ENCODE measurements at places on chromosomes 12 and 14. TPM values are rescaled to one million over a fixed set of nuclear protein-coding genes. Genes with fewer than 3 reads are reported as not detected.

Gene OTX2
- not detected for total RNA-seq

Gene CDK17
- total RNA-seq = 31.7 TPM

Gene SLC38A4
- total RNA-seq = not detected

Gene NAV3
- total RNA-seq = not detected

Gene TAS2R46
- total RNA-seq = 0.48 TPM

Gene CISTR
- total RNA-seq = not detected

Gene MFAP5
- total RNA-seq = not detected

Gene ACOT6
- not detected for total RNA-seq

Gene CPNE6
- not detected for total RNA-seq

Gene ENO2
- total RNA-seq = 140 TPM

Gene AMN
- total RNA-seq = 0.72 TPM

Gene MYH6
- not detected for total RNA-seq

- DNase-seq = no peak
Measured at GRCh38 chr12:99212275-99212674, 435.3 kb upstream of the GARIN6 start.

DNA sequence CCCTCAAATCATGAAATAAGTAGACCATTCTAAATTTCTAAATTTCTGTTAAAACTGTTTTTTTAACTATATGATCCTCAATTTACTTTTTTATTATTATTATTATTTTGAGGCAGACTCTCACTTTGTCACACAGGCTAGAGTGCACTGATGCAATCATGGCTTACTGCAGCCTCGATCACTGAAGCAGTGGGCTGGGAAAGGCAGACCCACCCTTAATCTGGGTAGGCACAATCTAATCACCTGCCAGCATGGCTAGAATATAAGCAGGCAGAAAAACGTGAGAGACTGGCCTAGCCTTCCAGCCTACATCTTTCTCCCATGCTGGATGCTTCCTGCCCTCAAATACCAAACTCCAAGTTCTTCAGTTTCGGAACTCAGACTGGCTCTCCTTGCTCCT lies 2.3 kb downstream of the ERO1A start:
- no peak for DNase-seq

DNA sequence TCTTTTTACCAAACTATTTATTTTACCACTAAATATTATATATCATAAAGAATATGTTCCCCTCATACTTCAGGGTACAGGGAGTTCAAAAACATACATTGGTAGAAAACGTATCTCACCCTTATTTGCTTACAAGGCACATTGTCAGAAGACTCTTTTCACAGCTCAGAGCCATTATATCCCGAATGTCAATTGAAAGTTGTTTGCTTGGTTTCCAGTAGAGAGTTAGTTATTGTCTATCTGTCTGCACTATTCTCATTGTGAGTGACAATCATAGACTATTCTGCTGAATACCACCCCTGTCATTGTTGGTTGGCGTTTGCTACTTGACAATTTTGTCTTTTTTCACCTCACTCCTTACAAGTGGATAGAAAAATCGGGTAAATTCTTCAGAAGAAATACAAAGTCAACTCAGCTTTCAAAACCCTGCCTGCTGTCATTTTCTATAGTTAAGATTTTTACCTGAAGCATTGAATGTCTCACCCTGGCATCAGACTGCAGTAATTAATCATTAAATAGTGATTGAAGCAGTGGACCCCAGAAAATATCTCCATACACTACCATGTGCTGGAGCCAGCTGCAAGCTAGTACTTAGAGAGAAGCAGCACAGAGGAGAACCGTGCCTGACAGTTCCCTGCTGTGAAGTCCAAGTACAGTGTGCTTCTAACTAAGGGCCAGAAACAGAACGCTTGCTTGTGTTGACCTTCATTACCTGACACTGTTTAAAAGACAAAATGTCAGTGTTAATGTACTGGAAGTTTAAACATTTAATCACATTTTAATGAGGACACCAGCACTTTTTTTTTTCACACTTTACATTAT lies 510.6 kb downstream of the RERGL start:
- DNase-seq = no peak

- DNase-seq = no peak
Measured at GRCh38 chr12:48686615-48687334, 4.7 kb upstream of the KANSL2 start.

DNA sequence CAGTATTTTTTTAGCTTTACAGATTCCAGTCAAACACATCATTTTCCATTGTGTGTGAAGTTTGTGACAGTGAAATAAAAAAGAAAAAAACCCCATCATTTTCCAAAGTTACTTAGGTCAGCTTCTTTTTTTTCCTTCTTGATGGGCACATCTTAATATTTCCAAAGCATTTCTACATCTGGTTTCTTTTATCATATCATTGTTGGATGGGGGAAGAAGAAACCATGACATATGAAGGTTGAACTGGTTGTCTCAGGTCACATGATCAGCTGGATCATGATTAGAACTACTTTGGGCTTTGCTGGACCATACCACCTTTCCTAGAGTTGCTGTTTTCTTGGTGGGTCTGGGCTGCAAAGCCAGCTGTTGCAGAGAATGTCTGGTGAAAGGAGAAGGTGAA lies 59.8 kb downstream of the FOS start:
- no peak for DNase-seq

DNA sequence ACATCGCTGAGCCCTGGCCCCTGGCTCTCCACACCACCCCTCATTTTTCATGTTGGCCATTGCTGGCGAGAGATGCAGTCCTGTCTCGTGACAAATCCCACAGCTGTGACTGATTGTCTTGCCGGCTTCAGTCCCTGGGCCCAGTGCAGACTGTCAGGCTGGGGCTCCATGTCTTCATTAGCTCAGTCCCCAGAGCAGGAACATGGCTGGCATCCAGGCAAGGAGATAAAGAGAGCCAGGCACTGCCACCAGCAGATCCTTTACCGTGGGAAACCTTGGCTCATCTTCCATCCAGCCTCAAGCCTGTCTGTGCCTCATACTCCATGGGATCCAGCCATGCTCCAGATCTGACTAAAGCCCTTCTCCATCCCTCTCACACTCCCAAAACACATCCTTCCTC lies 284.7 kb upstream of the FKBP4 start:
- DNase-seq = no peak

DNA sequence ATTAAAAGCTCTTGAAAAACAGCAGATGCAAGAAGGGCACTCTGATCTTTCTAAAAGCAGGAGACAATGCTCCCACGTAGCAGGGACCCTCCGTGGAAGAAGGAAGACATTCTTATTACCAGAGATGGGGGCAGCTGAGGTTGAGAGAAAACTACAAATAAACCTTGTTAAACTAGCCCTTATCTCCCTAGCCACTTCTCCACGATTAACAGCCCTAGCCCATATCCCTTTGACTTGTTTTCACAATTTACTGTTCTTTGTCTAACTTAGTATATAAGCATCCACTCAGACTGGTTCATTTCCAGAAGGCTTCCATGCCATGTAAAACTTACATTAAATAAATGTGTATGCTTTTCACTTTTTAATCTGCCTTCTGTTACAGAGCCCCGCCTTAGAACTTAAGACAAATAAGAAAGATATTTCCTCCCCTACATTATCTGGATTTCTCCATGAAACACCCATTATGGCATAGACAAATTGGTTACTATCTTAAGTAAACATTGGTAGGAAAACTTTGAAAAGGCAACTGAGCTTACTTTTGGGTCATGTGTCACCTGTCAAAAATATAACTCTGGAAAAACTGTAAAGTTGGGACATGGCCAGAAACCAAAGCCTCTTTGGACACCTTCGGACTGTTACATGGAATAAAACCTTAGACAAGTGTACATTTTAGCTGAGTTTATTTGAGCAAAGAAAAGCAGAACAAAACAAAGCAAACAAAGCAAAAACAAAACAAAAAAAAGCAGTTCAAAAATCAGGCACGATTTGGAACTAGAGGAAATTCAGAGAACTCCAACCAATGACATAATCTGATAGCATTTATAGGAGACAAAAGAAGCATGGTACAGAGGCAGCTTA lies 4.9 kb upstream of the RNASE1 start:
- DNase-seq = no peak

GRCh38 chr14:103185051-103186029 lies 62.1 kb downstream of the TNFAIP2 start:
- no peak for DNase-seq

DNA sequence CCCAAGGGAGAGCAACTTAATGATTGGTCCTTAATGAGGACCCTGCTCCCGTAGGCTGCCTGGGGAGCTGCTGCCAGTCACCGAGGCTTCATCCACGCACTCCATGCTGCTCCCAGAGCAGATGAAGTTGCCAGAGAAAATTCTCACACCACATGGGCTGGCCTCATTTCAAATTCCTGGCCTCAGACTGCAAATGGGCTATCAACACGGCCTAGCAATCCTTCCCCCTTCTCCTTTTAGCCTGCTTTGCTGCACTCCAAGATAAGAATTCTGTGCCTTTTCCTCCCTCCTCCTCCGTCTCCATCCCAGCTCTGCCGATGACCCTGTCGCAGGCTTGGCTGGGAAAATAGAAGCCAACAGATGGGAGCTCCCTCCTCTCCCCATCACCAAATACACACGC lies 10.8 kb upstream of the DGLUCY start:
- no peak for DNase-seq

DNA sequence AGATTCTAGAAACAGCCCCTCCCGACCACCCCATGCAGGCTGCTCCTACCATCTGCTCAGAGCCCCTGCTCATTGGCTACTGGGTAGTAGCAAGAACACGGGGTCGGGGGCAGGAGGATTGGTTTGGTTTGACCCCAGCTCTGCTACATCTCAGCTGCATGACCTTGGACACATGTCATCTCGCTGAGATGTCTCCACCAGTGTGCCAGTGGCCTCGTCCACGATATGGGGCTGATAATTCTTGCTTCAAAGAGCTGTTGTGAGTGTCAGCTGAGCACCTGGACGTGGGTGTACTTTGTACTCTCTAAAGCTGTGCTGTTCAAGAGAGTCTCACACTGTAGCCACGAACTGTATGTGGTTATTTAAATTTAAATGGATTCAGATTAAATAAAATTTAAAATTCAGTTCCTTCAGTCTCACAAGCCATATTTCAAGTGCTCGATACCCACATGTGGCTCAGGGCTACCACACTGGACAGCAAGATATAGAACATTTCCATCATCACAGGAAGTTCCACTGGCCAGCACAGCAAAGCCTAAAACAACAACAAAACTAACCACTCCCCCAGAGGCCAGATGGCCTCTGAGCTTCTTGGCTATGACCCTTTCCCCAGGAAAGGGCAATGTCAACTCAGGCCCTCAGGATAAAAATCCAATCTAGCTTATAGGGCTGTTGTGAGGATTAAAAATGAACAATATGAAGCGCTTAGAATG lies 18.6 kb downstream of the LTBP2 start:
- no peak for DNase-seq

- DNase-seq = no peak
Measured at GRCh38 chr14:36973806-36974442, 198.5 kb downstream of the SLC25A21 start.

DNA sequence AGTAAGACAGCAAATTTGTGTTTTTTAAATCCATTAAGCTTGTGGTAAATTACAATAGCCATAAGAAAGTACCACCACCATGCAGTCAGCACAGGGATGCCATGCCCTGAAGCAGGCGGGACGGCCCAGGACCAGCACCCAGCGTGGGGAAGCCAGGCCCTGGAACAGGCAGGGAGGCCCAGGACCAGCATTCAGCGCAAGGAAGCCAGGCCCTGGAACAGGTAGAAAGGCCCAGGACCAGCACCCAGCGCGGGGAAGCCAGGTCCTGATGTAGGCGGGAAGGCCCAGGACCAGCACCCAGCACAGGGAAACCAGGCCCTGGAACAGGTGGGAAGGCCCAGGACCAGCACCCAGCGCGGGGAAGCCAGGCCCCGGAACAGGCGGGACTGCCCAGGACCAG lies 13.2 kb downstream of the CHFR start:
- no peak for DNase-seq

DNA sequence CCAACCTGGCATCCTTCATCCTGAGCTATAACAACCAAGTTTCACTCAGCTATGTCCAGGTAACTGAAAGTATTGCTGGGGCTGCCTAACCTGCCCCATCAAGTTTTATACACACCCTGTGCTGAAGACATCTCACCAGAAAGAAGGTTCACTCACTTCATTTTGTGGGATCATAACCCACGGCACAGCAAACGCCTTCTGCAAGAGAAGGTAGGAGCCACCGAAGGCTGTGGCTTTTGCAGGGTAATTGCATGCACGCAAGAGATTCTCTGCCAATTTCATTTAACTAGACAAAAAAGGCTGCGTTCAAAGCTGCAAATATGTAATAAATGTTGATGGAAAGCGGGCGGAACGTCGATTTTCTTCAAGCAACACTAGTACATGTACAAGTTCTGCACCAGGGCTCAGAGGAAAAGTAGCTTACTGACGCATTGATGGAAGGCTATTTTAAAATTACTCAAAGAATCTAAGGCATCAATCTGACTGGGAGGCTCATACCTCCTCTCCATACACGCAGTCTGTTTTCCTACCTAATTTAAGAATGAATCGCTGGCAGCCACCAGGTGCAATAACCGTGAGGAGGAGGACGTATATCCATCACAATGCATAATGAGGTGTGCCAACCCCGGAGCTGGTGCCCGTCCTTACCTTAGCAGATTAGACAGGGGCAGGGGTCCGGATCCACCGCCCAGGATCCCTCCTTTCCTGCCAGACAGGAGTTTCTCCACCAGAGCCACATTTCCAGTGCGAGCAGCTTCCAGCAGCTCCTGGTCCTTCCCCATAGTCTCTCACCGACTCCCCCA lies 1.1 kb downstream of the ANKS1B start:
- no peak for DNase-seq

DNA sequence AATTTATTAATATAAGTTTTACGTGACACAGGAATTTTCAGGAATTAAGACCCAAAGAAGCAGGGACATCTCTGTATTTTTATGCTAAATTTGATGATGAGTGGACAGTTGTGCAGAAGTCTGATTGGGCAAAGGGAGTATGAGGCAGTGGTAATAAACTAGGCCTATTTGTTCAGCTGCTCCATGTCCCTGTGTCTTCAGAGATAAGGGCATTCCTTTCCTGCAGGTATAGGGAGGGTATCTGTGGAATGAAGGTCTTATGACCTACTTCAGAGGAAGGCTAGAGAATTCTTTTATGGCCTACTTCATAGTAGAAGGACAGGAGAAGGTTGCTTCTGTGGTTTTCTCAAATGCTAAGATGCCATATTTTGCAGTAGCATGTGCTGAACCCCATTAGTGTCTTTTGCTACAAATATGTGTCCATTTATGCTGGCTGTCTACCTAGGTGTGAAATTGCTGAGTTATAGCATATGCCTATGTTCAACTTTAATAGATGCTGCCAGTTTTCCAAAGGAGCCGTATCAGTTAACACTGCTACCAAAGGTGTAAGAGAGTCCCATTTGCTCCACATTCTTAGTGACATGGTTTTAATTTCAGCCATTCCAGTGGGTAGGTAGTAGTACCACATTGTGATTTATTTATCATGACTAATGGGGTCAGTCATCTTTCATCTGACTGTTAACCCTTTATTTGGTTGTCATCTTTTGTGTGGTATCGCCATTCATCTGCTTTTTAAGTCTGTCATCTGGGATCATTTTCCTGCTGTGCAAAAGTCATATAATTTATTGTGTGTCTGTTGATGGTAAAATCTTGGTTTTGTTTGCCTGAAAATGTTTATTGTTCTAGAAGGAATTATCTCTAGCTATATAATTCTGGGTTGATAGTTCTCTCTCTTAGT lies 410.7 kb upstream of the RGS6 start:
- no peak for DNase-seq

Measured in activated naive CD8-positive, alpha-beta T cell treated with anti-CD3 and anti-CD28 coated beads for 36 hours (primary cell).